ENCODE measurements at places on chromosomes 2 and 18.

GRCh38 chr18:47870605-47871004 is 59.9 kb downstream of the SMAD2 start:
- DNase-seq, result no peak

- peak; percentile 41 for DNase-seq
These were observed 15.9 kb downstream of the POLI start for GRCh38 chr18:54284981-54285785.

DNA sequence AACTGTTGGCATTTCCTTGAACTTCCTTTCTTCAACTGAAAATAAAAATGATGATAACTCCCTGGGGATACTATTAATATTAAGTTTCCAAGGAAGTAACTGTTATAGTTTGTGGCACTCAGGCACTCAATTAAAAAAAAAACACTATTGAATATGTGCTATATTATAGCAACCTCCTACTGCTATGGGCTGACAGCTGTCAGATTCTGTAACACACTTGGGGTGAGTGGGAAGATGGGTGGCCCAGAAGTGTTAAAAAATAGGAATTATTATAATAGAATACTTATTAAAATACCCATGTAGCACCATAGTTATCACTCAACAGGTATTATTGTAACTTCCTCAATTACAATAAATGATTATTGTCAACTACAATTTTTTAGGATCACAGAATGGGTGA is 130.9 kb downstream of the RNF152 start:
- no peak for DNase-seq

- DNase-seq, result peak; percentile 12
These were observed 36.4 kb downstream of the COL5A2 start for GRCh38 chr2:189142893-189143759.

- DNase-seq, result no peak
These were observed 33.9 kb downstream of the STAT1 start for GRCh38 chr2:190979906-190980629.

GRCh38 chr18:25675123-25675850 is 323.3 kb upstream of the ZNF521 start:
- DNase-seq, result no peak

Measured in stimulated activated CD4-positive, alpha-beta T cell treated with anti-CD3 and anti-CD28 coated beads, Interleukin-12 subunit alpha, Interleukin-12 subunit beta, amount 100 ng/mL, for 4 hours (primary cell).